M059J (cell line): ENCODE measurements at places on chromosomes 1 and 21.

- no peak for DNase-seq
Observed at GRCh38 chr1:1206376-1206965, at the start of gene TNFRSF18. TNFRSF18 (minus strand) TSS chr1:1206592; CDS start chr1:1206571, 21 bp downstream.

GRCh38 chr1:77468949-77469710 lies 187.3 kb downstream of the AK5 start:
- DNase-seq, result no peak

GRCh38 chr1:228013935-228014930 lies 7.4 kb downstream of the WNT3A start:
- DNase-seq, result peak; percentile 87

DNA sequence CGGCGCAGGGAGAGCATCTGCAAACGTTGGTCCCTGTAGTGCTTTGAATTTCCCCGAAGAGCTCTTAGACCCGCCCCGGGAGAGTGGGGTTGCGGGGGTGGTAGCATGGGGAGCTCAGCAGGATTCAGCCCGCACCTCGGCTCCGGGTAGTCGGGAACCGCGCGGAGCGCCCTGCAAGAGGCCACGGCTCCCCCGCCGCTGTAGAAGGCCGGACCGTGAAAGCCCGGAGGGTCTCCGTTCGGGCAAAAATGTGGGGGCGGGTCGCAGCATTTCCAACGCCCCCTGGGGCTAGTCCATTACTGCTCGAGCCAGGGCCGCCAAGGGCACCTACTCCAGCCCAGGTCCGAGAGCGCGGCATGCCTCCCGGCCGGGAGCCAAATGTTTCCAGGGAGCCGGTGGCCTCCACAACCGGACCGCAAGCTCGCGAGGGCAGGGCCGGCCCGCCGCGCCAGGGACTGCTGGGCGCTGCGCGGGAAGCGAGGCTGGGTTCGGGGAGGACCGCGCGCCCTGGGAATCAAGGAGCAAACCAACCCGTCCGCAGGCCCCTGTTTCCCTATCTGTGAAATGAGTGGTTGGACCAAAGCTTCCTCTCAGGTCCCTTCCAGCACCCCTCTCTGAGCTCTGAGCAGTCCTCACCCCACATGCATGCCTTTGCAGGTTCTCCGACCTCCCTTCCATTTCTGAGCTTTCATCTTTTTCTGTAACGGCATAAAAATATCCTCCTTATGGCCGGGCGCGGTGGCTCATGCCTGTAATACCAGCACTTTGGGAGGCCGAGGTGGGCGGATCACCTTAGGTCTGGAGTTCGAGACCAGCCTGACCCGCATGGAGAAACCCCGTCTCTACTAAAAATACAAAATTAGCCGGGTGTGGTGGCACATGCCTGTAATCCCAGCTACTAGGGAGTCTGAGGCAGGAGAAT lies 775 bp upstream of the TMEM63A start:
- DNase-seq, result peak; percentile 61

GRCh38 chr1:27940297-27940696 lies 5.5 kb downstream of the SMPDL3B start:
- peak; percentile 46 for DNase-seq

GRCh38 chr1:47002211-47002610 lies 21.3 kb upstream of the CYP4X1 start:
- DNase-seq, result no peak

- DNase-seq, result no peak
Observed at GRCh38 chr1:60699325-60699724, 383.0 kb upstream of the NFIA start.

DNA sequence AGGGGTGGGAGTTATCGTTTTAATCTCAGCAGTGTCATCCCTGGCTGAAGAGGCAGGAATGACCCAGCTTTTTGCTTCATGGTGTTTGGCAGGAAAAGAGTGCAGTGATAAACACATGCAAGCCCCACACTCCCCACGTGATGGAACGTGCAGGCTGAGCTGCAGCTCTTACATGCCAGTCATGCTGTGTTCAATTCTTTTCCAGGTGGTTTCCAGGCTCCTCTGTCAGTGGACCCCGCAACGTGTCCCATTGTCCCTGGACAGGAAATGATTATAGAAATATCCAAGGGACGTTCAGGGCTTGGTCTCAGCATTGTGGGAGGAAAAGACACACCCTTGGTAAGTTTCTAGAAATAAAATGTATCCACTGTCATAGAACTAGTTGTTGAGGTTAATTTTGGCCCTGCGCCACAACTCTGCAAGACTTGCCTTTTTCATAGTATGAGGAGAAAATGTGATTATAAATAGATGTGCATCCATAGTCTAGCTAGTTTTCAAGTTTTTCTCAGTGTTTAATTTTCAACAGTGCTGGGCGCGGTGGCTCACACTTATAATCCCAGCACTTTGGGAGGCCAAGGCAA lies 110.2 kb upstream of the L1TD1 start:
- peak; percentile 7 for DNase-seq

- DNase-seq, result peak; percentile 85
Observed at GRCh38 chr1:205286335-205286950, 35.1 kb downstream of the NUAK2 start.

DNA sequence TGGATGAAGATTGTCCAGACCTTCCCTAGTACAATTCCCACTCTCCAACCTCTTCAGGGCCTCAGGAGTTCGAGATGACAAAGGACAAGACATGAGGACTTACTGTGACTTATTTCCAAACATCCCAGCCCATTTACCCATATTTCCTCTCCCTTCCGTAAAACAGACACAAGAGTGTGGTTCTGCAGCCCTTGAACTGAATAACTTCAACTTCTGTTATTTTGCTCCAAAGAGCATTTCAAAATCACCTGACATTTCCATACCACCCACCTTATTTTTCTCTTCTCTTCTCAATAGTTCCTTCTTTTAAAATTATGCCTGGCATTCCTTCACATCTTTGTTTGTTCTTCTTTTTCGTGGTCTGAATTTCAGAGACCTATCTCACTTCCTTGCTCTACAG lies 8.7 kb upstream of the OR10K2 start:
- no peak for DNase-seq

GRCh38 chr1:37233606-37234005 lies 199.3 kb upstream of the GRIK3 start:
- DNase-seq, result peak; percentile 11

DNA sequence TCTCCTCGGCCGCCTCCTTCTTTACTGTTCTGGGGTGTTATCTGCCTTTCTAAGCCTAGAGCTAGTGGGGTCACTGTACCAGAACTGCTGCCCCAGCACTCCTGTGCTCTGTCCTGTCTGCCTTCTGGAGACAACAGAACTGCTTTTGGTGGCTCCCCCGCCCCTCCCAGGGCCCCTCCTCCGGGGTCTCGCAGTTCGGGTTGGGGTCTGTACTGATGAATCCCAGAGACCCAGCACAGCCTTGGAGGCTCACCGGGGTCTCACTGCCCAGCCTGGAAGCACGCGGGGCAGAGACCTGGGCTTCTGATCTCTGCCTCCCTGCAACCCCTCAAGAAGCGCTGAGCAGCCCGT lies 3.2 kb upstream of the PLEKHA6 start:
- DNase-seq, result no peak
